Naive thymus-derived CD4-positive, alpha-beta T cell (primary cell): ENCODE measurements at places on chromosomes 7 and 10.

DNA sequence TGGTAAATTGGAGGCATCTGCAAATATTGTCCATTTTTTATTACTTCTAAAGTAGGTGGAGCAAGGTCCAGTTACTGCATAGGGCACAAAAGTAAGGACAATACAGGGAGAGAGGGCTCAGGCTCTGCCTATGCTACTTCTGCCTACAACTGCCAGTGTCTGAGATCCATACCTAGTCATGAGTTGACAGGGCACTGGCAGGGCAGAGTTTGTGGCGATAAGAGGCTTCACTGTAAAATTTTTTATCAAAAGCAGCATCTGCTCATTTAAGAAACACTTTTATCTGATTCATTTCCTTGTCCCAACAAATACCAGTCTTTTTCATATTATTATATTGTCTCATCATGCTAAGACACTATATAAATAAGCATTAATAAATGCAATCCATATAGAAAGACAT, 178.0 kb downstream of the LRRN3 start:
- DNase-seq, result no peak

GRCh38 chr10:251982-252582, 116.8 kb downstream of the ZMYND11 start:
- DNase-seq, result no peak

GRCh38 chr10:22821501-22821900, 106.4 kb upstream of the ARMC3 start:
- no peak for DNase-seq

DNA sequence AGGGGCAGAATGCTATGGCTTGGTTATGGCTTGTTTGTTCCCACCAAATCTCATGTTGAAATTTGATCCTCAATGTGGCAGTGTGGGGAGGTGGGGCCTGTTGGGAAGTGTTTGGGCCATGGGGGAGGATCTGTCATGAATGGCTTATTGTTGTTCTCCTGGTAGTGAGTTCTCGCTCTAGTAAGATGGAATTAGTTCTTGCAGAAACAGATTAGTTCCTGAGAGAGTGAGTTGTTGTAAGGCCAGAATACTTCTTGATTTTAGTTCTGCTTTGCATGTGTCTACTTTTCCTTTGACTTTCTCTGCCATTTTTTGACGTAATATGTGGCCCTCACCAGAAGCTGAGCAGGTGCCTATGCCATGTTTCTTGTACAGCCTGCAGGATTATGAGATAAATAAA, 188.2 kb downstream of the KIF20B start:
- DNase-seq, result no peak

DNA sequence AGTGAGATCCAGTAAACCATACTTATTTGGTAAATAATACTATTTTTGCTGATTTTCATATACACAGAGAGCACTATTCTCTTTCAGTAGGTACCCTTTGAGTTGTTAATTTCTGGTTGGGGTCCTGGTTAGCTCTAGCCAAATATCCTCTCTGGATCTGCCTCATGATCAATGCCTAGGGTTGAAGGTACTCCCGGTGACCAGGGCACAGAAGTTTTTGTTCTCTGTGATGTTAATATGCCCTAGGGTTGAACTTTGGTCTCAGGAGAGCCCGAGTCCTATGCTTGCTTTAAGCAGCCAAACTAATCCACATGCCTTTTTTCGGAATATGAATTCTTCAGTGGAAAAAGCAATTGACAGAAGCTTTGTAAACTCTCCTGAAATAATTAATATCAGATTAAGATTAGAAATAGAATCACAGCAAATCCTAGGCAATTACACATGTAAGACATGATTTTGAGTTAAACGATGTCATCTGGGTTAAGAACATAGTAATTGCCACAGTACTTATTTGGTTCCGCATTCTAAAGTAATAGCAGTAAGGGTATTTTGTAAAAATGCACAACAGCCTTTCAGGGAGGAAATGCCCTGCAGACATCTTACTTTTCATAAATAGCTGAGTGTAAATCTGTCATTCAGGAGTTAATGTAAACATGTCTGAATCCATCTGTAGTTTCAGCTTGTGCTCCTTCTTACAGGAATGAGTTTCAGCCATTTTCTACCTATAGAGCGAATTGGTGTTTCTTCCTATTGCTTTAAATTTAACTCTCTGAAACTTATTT, 10.1 kb downstream of the CHN2 start:
- DNase-seq, result no peak

- DNase-seq, result no peak
Measured at GRCh38 chr7:40717242-40717641, 582.4 kb downstream of the SUGCT start.

GRCh38 chr10:131274133-131274880, 37.2 kb downstream of the TCERG1L start:
- DNase-seq, result no peak

DNA sequence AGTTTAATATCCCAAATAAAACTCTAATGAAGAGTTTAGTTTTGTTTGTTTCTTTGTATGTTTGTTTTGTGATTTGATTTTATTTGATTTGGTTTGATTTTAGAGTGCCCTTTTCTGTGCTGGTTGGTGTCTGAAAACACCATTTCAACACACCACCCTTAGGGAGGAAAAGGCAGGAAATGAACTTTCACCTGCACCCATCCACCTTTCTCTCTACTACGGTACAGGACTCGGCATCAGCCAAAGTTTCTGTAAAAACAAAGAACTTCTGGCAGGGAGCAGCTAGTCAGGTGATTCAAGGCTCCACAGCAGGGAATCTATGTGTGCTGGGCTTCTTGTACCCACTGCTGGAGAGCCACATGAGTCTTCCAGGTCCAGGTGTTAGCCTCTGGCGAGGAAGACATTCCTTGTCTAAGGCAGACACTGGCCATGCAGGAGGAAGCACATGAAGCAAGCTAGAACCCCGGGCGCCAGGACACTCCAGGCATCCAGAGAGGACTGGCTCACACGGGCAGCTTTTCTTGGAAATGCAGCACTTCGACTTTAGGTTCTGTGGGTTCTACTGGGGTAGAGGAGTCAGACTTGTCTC, 22.1 kb upstream of the STK17A start:
- no peak for DNase-seq

GRCh38 chr10:18214691-18215563, 74.7 kb downstream of the CACNB2 start:
- no peak for DNase-seq

DNA sequence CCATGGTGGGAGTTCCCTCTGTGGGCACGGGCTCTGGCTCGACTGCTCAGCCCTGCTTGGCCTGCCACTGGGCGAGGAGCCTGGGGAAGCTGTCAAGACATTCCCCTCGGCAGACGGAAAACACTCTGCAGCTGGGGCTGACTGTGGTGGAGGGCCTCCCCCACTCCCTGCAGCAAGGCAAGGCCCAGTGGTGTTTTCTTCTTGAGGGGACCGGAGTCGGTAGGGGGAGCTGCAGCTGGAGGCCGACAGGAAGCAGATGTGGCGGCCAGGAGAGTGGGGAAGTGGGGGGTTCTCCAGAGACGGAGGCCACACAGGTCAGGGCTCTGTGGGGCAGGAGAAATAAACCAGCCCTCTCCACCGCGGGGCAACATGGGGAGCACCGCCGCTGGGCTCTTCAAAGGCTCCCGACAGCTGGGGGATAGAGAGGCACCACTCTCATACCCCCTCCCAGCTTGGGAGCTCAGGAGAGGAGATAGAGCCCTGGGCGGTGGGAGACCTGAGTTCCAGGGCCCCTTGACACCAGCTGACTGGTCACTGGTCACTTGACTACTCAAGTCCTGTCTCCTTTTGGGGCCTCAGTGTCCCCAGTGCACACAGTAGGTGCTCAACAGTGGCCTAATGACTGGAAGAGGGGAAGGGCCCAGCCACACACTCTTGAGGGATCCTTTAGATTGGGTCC, 43.4 kb downstream of the PPIF start:
- DNase-seq, result no peak

GRCh38 chr10:101839416-101840063, 4.1 kb downstream of the KCNIP2 start:
- DNase-seq, result no peak

DNA sequence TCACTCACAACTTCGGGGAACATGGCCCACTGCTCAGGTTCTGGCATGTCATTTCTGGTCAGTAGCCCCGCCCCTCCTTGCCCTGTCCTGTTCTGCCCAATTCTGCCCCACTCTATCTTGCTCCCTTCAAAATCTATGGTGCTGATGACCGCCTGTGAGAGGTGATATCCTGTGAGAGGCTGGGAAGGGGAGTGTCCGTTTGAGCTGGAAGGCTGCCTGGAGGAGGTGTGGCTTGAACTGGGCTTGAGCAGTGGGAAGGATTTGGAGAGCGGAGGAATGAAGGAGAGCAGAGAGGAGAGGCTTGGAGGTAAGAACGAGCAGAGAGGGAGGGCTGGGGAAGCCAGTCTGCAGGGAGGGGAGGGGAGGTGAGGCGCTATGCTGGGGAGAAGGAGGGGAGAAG, 145.3 kb downstream of the RPS24 start:
- no peak for DNase-seq

DNA sequence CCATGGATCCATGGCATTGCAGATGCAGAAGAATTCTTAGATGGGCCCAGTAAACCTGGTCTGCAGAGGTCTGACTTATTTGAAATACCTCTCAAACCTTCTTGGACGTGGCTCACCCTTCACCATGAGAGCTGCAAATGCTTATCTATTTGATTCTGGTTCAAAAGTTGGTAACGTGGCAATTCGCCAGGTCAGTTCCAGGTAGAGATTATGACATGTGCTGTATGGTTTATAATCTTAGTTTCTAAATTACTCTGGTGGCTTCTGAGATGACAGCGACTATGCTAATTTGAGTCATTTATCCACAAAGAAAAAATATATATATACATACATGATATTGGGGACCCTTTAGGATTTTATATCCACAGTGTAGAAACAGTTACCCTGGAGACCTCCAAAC, 68.8 kb downstream of the NRP1 start:
- DNase-seq, result no peak

DNA sequence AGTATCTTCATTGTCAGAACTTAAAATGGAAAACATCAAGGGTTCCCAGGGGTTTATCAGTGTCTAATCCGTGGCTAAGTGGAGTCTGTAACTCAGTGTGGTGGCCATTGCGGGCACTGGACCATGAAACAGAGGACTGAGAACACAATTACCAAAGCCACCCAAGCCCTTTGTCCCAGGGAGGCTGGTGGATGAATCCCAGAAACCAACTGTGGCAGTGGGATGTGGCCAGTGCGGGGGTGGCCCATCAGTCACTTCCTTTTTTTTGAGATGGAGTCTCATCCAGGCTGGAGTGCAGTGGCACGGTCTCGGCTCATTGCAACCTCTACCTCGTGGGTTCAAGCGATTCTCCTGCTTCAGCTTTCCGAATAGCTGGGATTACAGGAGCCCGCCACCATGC, 61.8 kb downstream of the TACC2 start:
- no peak for DNase-seq

GRCh38 chr10:132254841-132255240, 52.9 kb downstream of the STK32C start:
- no peak for DNase-seq

DNA sequence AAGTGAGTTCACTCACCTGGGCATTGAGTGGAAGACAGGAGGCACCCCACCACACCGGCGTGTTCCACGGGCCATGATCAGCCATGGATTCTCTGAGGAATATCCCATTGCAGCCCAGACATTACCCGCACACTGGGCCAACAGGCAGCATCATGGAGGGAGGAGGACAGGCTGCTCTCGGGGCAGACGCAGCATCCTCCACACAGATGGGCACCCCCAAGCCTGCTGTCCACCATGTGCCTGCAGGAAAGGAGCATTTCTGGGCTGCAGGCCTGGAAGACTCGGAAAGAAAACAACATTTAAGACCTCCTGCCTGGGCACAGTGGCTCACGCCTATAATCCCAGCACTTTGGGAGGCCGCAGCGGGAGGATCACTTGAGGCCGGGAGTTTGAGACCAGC, 71.0 kb upstream of the SH2B2 start:
- no peak for DNase-seq

DNA sequence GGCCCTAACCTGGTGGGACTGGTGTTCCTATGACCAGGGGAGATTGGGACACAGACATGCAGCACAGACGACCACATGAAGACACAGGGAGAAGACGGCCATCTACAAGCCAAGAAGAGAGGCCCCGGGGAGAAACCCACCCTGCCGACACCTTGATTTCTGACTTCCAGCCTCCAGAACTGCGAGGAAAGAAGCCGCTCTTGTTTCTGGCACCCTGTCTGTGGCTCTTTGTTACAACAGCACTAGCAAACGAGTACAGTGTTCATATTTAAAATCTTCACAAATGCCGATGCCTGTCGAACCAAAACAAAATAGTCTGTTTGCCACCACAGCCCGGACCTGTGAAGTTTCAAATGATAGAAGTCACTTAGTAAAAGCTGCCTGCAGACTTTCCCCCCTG, 132.3 kb downstream of the ACTR3B start:
- DNase-seq, result no peak

GRCh38 chr7:29611941-29612544, 48.4 kb downstream of the PRR15 start:
- no peak for DNase-seq

DNA sequence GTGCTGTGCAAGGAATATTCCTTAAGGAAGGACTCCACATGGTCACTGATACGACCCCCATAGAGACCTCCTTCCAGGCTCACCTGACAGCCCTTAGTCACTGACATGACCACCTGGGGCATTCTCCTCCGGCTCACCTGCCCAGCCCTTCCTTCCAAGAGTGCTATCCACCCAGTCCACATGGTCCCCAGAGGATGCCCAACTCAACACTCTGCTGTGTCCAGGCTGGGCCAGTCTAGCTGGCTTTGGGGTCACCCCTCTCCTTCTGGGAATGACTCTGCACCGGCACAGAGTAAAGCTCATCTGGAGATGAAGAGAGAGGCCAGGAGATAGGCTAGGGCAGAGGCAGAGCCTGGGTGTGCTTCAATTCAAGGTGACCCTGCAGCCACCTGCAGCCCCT, 300.8 kb downstream of the TNS3 start:
- DNase-seq, result no peak

DNA sequence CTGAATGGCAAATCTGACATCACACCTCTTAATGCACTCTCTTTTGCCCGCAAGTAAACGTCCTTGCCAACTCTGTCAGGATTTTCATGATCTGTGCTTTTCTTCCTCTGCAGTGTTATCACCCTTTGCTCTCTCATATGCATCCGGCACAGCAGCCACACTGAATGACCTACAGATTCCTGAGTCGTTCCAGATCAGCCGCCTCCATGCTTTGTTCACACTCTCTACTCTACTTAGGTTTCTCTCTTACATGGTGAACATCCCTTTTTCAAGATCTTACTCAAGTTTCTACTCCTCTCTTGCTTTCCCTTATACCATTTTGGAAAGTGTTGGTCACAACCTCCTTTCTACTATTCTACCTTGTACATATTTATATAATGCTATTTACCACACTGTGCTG, 127.7 kb upstream of the AOAH start:
- DNase-seq, result no peak

GRCh38 chr7:28572321-28573058, 160.2 kb downstream of the CREB5 start:
- DNase-seq, result no peak

- DNase-seq, result no peak
Measured at GRCh38 chr7:30596014-30596641, 1.4 kb downstream of the GARS1 start.
